Activated CD4-positive, CD25-positive, alpha-beta regulatory T cell treated with anti-CD3 and anti-CD28 coated beads, Interleukin-2, amount 50 U/mL, for 24 hours (primary cell): ENCODE measurements at places on chromosomes 6 and 20.
A peak's percentile ranks its signal among the peaks of the same experiment; 100 is the strongest.

GRCh38 chr6:41000248-41000647 is 38.8 kb downstream of the UNC5CL start:
- ATAC-seq: no peak

GRCh38 chr20:50819349-50819748 is 24.5 kb downstream of the BCAS4 start:
- ATAC-seq: no peak

- ATAC-seq: no peak
Measured at GRCh38 chr6:16432075-16433032, 194.0 kb downstream of the GMPR start.

- ATAC-seq: peak; percentile 46
Measured at GRCh38 chr6:17584241-17584803, 15.8 kb upstream of the FAM8A1 start.

DNA sequence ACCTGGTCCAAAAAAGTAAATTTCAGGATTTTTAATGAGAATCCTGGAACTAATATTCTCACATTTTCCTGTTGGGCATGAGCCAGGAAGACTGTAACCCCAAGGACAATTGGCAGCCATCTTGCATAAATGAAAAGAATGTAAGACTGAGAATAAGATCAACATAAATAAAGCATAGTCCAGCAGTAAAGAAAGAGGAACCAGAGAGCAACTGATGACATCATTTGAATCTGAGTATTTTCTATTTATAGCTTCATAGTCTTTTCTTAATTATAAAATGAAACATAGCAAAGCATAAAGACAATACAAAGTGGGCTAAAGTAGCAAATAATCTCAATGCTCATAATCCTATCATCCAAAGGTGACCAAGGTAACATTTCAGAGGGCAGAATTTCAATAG is 26.6 kb upstream of the FBXL4 start:
- ATAC-seq: no peak
